ENCODE measurements at places on chromosomes 4 and X. TPM values are rescaled to one million over a fixed set of nuclear protein-coding genes. Genes with fewer than 3 reads are reported as not detected.

Gene TMPRSS11F
- not detected for polyA plus RNA-seq

DNA sequence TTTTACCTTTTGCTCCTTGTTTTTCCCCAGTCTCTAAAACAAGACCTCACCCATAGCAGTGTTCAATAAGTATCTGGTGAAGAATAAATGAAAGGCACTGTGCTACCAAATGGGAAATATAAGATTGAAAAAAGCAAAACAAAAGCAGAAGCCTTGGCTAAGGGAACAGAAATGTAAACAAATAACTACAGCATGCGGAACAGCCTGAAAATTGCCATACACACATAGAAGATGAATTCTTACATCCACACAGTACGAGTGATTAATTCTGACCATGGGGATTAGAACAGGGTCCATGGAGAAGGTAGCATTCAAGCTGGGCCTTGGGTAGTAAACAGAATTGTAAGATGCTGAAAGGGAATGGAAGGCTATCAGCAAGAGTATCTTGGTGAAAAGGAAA lies 40.5 kb downstream of the TMEM150C start:
- no peak for DNase-seq

- no peak for DNase-seq
Observed at GRCh38 chr4:115453416-115453815, 340.0 kb upstream of the NDST4 start.

DNA sequence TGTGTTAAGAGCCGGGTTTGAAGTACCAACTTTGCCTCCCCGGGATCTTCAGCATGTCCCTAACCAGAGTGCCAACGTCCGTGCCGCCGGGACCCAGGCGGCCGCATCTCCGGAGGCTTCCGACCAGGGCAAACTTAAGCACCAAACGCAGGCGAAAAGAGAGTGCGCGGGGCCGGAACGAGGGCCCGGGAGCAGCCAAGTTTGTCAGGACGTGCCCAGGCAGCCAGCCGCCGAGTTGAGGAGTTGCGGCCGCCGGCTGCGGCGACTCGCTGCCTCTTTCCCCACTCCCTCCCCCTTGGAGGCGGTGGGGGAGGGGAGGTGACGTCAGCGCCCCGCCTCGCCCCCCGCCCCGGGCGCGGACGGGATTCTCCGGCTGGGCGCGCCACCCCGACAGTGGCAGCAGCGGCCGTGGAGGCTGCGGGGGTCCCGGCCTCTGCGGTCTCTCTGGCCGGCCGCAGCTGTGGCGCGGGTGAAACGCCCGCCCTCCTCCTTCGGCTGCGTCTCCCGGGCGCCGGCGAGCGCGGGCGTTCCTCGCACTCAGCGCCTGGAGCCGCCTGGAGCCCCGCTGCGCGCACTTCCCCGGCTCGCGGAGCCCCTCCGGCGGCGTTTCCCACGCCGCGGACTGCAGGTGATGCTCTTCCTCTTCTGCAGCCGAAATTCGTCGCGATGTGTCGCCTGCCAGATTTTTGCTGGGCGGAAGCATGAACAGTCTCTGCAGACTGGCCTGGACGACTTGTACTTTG lies 2.9 kb upstream of the FAT1 start:
- peak; percentile 51 for DNase-seq

DNA sequence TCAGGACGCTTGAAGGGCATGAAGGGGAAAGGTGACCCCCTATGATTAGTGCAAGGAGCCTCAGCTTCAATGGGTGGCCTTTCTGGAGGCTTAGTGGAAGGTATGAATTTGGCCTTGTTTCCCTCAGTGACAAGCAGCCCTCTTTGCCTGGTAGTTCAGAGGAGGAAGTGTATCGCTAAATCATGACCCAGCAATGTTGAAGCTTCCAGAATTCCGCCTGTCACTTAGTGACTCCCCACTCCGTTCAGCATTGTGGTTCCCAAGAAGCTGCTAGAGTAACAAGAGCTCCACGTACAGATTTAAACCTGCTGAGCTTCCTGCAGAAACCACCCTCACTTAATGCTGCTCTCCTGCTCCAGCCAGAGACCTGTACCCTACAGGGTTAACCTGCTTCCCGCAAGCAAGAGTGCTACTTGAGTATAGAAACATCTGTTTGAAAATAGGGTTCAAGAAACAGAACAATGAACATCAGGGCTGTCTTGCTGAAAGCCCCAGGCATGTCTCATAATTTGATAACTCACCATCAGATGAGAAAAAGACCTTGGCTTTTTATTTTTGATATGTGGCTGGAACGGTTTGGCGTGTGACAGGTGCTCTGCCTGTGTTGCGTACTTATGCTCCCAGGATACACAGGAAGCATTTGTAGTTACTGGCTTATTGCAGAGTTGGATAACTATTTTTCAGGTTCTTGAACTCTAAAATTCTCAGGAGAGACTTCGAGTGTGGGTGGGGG lies 105.2 kb downstream of the UCHL1 start:
- DNase-seq = peak; percentile 47

Gene TMPRSS11D
- not detected for polyA plus RNA-seq

DNA sequence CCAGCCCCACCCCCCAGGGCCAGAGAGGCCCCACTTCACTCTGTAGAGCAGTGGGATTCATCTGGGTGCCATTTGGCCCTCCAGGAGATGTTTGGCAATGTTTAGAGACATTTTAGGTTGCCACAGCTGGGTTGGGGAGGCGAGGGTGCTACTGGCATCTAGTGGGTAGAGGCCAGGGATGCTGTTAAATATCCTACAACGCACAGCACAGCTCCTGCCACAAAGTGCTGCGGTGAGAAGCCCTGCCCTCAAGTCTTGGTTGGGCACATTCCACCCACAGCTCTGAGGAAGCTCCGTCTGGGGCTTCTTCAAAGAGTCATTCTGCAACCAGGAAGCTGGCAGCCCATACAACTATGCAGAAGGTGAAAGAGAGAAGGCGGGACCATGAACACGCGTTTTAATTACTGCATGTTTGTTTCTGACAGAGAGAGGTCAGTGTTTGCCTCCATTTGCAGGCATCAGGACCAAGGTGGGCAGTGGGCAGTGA lies 48.1 kb upstream of the FAM9C start:
- DNase-seq = no peak

DNA sequence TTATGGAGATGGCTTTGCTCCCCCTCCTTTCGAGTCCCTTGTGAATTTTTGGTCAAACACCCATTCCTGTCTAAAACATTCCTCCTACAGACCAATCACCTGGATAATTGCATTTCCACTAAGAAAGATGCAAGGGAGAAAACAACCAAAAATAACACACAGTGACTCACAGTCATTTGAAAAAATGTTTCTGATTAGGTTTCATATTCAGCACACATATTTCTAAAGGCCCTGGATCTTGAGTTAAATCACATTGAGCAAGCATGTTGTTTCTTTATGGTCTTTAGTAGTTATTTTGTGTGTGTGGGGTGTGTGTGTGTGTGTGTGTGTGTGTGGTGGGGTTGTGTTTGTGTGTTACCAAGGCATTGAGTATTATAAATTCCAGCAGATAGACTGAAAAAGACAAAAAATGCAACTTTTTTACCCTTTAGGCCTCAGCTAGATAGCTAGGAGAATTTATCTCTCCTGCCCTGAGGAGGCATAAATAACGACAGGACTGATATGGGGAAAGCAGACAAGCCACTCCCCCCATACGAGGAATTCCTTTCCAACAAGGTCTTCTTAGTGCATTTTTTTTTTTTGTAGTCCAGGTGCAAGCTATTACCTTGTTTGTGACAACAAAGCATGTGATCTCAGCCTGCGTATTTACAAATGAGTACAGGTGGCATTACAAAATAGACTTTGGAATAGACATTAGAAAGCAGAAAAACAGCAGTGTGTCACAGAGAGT lies 265.4 kb upstream of the ADGRL3 start:
- no peak for DNase-seq

Gene PIN4
- 2.1 TPM for polyA plus RNA-seq

DNA sequence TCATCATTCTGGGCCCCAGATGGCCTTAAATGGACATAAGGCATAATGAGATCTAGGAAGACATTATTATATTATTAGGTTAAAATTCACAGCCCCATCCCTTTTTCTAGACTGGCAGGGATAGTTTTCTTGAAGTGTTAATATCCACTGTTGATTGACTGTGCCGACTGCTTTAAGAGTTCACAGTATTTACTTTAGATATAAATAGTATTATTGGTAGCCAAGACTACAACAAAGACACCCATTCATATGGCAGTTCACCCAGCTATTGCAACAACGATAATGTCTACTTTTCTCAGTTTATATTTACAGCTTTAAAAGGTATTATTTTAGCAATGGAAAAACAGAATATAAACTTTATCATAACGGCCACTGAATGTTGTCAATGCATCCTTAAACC lies 922.2 kb upstream of the POU3F4 start:
- no peak for DNase-seq

Gene SSX4B
- not detected for polyA plus RNA-seq

GRCh38 chr4:6390356-6390755 lies 82.1 kb downstream of the PPP2R2C start:
- DNase-seq = no peak

Gene KDM5C
- 44.7 TPM for polyA plus RNA-seq

Gene FRAS1
- polyA plus RNA-seq = 1.4 TPM

DNA sequence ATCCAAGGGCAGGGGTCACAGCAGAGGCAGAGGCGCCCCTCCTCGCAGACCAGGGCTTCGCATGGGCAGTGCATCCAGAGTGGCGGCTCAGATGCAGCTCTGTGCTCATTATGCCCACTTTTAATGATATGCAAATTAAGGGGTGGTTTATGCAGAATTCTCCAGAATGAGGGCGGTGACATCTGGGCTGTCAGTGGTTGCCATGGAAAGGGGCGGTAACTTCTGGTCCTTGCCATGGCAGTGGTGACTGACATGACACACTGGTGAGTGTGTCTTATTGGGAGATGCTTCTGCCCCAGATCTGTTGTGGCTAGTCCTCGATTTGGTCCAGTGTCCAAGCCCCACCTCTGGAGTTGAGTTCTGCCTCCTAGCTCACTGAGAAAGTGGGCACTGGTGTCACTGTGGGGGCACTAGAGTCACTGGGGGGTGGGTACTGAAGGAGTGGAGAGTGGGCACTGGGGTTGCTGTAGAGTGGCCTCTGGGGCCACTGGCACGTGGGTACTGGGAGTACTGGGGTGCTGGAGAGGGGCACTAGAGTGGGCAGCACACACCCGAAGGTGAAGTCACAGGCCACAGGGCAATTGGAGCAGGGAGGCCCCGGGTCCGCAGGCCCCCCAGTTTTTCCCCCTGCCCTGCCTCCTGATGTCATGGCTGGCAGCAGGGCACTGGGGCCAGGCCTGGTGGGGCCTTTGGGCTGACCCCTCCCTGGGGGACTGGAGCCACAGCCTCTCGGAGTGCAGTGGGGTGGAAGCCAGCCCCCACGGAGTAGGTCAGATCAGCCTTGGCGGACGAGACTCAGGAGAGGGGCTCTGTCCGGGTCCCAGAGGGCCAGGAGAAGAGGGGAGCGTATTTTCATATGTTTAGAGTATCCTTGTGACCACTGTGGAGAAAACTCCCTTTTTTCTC lies 98.6 kb upstream of the NKX1-1 start:
- DNase-seq = no peak

Gene TRIM60
- not detected for polyA plus RNA-seq

Gene CDKL5
- 1.5 TPM for polyA plus RNA-seq

Gene DTHD1
- polyA plus RNA-seq = not detected

Gene MID1
- polyA plus RNA-seq = 18.1 TPM

- DNase-seq = no peak
Observed at GRCh38 chrX:40683245-40683644, 35.9 kb upstream of the CXorf38 start.

DNA sequence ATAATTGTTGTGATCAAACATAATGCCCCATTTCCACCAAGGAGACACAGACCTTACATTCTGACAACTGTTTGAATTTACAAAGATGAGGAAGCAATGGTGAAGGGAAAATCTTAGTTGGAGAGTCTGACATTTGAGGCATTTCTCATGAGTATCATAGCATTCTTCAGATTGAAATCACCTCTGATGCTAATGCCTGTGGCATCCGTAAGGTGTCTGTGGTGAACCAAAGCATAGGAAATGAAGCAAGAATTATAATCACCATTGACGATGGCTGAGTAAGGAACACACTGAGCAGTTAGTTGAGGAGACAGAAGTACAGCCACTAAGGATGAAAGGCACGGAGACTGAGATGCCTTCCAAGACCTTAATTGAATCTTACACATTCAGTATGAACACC lies 575.7 kb downstream of the TRIML1 start:
- DNase-seq = no peak

Gene AFP
- not detected for polyA plus RNA-seq

- DNase-seq = peak; percentile 97
Observed at GRCh38 chr4:76208005-76208765, 5.4 kb downstream of the SCARB2 start.

GRCh38 chrX:69506617-69507499 lies 2.7 kb downstream of the NALF2 start:
- no peak for DNase-seq

Gene CXCL8
- polyA plus RNA-seq = 3.4 TPM

DNA sequence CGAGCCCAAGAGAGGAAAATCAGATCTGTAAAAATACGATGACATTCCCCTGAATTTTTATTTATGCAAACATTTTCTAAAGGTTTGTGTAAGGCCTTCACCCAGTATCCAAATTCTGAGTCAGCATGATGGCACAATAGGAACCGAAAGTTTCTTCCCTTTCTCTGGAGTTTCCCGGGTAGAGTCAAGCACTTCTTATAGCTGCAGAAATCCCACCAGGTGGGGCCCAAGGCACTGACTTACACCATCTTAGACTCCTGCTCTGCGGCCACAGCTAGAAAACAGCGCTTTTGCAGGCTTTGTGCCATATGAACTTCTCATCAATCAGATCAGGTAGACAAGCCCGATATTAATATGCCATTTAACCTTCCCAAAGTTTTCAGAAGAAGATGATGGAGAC lies 13.4 kb downstream of the LEF1 start:
- no peak for DNase-seq

DNA sequence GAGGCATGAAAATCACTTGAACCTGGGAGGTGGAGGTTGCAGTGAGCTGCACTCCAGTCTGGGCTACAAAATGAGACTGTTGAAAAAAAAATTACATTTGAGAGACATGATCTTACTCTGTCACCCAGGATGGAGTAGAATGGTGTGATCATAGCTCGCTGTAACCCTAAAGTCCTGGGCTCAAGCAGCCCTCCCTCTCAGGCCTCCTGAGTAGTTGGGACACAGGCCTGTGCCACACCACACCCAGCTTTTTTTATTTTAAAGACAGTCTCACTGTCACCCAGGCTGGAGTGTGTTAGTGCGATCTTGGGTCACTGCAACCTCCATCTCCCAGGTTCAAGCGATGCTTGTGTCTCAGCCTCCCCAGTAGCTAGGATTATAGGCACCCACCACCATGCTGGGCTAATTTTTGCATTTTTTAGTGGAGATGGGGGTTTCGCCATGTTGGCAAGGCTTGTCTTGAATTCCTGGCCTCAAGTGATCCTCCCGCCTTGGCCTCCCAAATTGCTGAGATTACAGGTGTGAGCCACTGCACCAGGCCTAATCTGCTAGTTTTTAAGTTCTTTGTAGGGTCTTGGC lies 6.1 kb downstream of the RPS3A start:
- DNase-seq = no peak

DNA sequence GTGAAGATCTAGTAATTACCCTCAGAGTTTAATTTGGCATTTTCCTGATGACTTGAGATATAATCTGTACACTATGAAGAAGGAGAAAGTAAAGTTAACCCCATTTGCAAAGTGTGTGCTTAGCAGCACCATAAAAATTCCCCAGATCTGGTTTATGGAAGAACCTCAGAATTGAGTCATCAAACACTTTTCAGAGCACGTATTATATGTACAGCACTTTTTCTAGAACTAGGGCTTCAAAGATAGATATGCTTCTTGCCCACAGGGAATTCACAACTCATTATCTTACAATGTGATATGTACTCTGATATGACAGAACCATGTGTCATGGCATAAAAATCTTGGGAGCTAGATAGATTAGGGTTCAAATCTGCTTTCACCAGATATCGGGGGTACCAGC lies 150.9 kb downstream of the SLC10A7 start:
- peak; percentile 20 for DNase-seq

- DNase-seq = peak; percentile 98
Observed at GRCh38 chr4:40909363-40909876, 159.7 kb downstream of the NSUN7 start.

GRCh38 chrX:72609313-72609712 lies 36.7 kb upstream of the HDAC8 start:
- DNase-seq = peak; percentile 32
